ENCODE measurements at places on chromosomes 5 and 9. TPM values are rescaled to one million over a fixed set of nuclear protein-coding genes. Genes with fewer than 3 reads are reported as not detected.

GRCh38 chr9:119789987-119790386 lies 420.8 kb upstream of the BRINP1 start:
- H3K27me3 ChIP-seq: no peaks in the 10 kb centered on the region
- no peak overlapping the region for H3K27ac ChIP-seq
- no peaks in the 10 kb centered on the region for H3K4me1 ChIP-seq
- DNase-seq: no peak

GRCh38 chr9:127507751-127508648 lies 56.7 kb downstream of the LRSAM1 start:
- no peak overlapping the region for H3K27ac ChIP-seq
- H3K4me3 ChIP-seq: no peak overlapping the region
- H3K4me1 ChIP-seq: peaks cover 3% of the 10 kb centered on the region
- no peaks in the 10 kb centered on the region for H3K36me3 ChIP-seq

DNA sequence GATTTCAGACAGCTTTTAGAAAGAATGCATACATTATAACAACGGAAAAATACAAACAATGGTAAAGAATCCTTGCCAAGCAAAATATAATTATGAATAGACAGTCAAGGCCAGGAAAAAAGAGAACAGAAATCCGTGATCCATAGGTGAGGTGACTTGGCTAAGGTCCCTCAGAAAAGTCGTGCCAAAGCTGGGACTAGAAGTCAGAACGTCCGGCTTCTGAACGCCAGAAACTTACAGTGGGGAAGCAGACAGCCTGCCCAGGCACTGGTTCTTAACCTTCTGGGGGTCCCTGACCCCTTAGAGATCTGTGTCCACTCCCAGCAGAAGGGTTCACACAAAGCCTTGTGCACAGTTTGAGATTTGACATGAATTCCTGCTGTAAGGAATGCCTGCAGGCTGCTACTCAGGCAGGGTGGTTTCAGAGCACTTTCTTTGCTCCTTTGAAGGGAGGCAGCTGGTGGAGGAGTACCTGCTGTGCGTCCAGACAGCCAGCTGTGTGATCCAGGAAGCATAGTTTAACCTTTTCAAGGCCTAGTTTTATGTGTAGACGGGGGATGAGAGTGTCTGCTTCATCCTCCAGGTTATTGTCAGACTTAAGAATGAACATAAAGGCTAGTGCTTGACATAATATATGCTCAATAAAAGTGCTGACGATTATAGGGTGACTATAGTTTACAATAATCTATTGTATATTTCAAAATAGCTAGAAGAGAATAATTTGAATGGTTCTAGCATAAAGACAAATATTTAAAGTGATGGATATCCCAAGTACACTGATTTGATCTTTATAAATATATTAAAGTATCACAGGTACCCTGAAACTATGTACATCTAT lies 852 bp downstream of the ARHGEF37 start:
- peak overlapping the region; percentile 55 for H3K4me3 ChIP-seq
- H3K4me1 ChIP-seq: peaks cover 19% of the 10 kb centered on the region
- peak; percentile 72 for DNase-seq
- no peak overlapping the region for H3K27ac ChIP-seq
- H3K36me3 ChIP-seq: no peaks in the 10 kb centered on the region

- no peak overlapping the region for H3K4me3 ChIP-seq
- DNase-seq: no peak
- H3K27me3 ChIP-seq: no peaks in the 10 kb centered on the region
- H3K27ac ChIP-seq: no peak overlapping the region
- no peaks in the 10 kb centered on the region for H3K36me3 ChIP-seq
- H3K4me1 ChIP-seq: no peaks in the 10 kb centered on the region
Measured at GRCh38 chr5:98975223-98975622, 46.4 kb upstream of the CHD1 start.

DNA sequence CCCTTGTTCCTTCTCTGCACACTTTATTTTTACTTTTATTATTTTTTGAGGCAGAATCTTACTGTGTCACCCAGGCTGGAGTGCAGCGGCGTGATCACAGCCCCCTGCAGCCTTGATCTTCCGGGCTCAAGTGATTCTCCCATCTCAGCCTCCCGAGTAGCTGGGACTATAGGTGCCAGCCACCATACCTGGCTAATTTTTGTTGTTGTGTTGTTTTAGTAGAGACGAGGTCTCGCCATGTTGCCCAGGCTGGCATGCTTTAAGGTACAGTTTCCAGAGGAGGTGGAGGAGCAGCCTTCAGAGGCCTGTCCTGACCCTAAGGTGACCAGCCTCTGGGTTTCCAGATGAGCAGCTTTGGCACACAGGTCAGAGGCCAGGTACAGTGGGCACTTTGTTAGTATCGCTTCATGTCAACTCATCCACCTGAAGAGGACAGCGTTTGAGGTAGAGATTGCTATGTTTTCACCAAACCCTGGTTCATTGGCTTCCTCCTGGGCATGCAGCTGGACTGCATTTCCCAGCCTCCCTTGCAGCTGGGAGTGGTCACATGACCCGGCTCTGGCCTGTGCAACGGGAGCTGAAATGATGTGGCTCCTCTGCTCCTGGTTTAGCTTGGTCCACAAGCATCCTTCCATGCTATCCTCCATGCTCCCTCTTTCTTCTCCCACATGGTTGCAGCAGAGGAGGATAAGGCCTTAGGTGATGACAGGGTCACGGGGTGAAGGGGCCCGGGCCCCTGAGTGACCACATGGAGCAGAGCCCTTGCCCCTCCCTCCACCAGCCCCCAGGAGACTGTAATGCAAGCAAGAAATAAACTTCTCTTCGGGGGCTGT lies 139.3 kb upstream of the IER5L start:
- peaks cover 8% of the 10 kb centered on the region for H3K4me1 ChIP-seq
- H3K4me3 ChIP-seq: no peak overlapping the region
- no peaks in the 10 kb centered on the region for H3K36me3 ChIP-seq
- DNase-seq: peak; percentile 36
- no peak overlapping the region for H3K27ac ChIP-seq
- no peaks in the 10 kb centered on the region for H3K27me3 ChIP-seq

Gene RAB3C
- total RNA-seq: 3.8 TPM

Gene PCDHB14
- total RNA-seq: 7.4 TPM

Gene ACOT12
- total RNA-seq: not detected
